GM23248 (cell line): ENCODE measurements at places on chromosomes 11 and 22. TPM values are rescaled to one million over a fixed set of nuclear protein-coding genes. Genes with fewer than 3 reads are reported as not detected.
A peak's percentile ranks its signal among the peaks of the same experiment; 100 is the strongest.

DRD4 gene
- not detected in 2 replicates for total RNA-seq

MUC6 gene
- not detected in 2 replicates for total RNA-seq

ABCG4 gene
- not detected in 2 replicates for total RNA-seq

BIRC2 gene
- 73.7 and 104 TPM in 2 replicates for total RNA-seq

TRMT112 gene
- total RNA-seq: 161 and 183 TPM in 2 replicates

DNA sequence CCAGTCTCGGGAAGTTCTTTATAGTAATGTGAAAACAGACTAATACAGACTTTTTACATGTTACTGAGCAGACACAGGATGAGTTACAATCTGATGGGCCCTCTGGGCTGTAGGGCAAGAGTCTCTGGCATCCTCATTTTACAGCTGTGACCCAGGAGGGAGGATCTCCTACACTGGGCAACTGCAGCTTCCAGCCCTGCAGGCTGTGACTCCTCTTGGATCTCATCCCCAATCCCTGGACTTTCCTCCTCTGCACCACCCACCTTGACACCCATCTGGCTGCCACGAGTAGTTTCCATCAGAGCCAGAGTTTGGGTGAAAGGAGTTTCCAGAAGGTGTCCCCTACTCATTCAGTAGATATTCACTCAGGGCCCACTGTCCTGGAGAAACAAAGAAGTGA lies 48.9 kb upstream of the MYEOV start:
- H3K27ac ChIP-seq: no peak overlapping the region
- no peaks in the 10 kb centered on the region for H3K4me1 ChIP-seq
- DNase-seq: no peak
- no peak overlapping the region for H3K4me3 ChIP-seq

DNA sequence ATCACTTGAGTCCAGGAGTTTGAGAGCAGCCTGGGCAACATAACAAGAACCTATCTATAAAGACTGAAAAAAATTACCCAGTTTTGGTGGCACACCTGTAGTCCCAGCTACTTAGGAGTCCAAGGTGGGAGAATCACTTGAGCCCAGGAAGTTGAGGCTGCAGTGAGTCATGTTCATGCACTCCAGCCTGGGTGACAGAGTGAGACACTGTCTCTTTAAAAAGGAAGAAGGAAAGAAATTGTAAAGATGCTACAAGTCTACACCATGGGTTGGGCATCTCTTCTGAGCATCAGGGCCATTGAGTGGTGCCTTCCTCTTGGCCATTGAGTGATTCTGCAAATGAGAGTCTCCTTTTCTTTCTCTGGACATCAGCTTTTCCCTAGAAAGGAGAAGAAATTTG lies 15.7 kb upstream of the MTMR3 start:
- no peak overlapping the region for H3K4me3 ChIP-seq
- no peaks in the 10 kb centered on the region for H3K36me3 ChIP-seq
- H3K27ac ChIP-seq: no peak overlapping the region
- H3K27me3 ChIP-seq: no peaks in the 10 kb centered on the region
- no peak for DNase-seq

GRCh38 chr11:113778111-113778910 lies 1.3 kb upstream of the CLDN25 start:
- peak overlapping the region; percentile 38 for H3K4me3 ChIP-seq
- peaks cover 32% of the 10 kb centered on the region; the same call in 1 of the 2 replicates for H3K27me3 ChIP-seq
- DNase-seq: peak; percentile 83
- peaks cover 3% of the 10 kb centered on the region for H3K4me1 ChIP-seq
- H3K27ac ChIP-seq: no peak overlapping the region

- peaks cover 10% of the 10 kb centered on the region for H3K27me3 ChIP-seq
- no peak overlapping the region for H3K27ac ChIP-seq
- H3K4me3 ChIP-seq: no peak overlapping the region
- H3K36me3 ChIP-seq: no peaks in the 10 kb centered on the region
Observed at GRCh38 chr22:29245626-29246385, 22.0 kb downstream of the RHBDD3 start.

GRCh38 chr22:36341640-36342041 lies 46.1 kb downstream of the MYH9 start:
- H3K27me3 ChIP-seq: no peaks in the 10 kb centered on the region
- no peak overlapping the region for H3K4me3 ChIP-seq
- peaks cover 32% of the 10 kb centered on the region for H3K4me1 ChIP-seq
- H3K27ac ChIP-seq: no peak overlapping the region
- peaks cover 65% of the 10 kb centered on the region for H3K36me3 ChIP-seq

GRCh38 chr11:128914216-128915148 lies 23.3 kb downstream of the KCNJ5 start:
- no peaks in the 10 kb centered on the region; the same call in 1 of the 2 replicates for H3K27me3 ChIP-seq
- H3K27ac ChIP-seq: no peak overlapping the region
- no peak overlapping the region for H3K4me3 ChIP-seq
- no peaks in the 10 kb centered on the region for H3K36me3 ChIP-seq
- no peak for DNase-seq
- no peaks in the 10 kb centered on the region; the same call in 1 of the 2 replicates for H3K4me1 ChIP-seq

- no peaks in the 10 kb centered on the region for H3K27me3 ChIP-seq
- H3K36me3 ChIP-seq: no peaks in the 10 kb centered on the region
- H3K4me1 ChIP-seq: no peaks in the 10 kb centered on the region
Observed at GRCh38 chr11:9636691-9637090, 27.2 kb upstream of the SWAP70 start.

DNA sequence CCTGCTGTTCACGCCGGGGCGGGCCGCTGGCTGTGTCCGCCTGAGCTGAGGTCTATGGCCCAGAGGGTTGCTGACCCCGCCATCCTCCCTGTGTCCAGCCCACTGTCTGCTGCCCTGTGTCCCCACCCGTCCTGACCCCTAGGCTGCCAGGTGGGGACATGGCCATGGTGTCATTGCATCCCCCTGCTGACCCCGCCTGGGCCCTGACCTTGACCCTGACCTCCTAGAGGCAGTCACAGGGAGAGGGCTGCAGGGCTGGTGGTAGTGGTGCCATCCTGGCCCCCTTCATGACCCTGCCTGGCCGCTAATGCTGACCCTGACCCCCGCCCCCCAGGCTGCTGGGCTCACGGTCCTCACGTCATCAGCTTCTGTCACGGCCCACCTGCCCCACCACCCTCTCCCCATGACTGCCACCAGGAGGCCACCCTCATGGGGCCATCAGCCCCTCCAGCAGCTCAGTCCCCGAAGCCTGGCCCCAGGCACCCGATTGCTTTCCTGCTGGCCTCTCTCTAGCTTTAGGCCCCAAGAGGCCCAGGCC lies 285.9 kb downstream of the BRD1 start:
- no peak overlapping the region for H3K27ac ChIP-seq
- DNase-seq: no peak
- no peaks in the 10 kb centered on the region for H3K4me1 ChIP-seq
- no peaks in the 10 kb centered on the region for H3K36me3 ChIP-seq
- no peak overlapping the region for H3K4me3 ChIP-seq

DNA sequence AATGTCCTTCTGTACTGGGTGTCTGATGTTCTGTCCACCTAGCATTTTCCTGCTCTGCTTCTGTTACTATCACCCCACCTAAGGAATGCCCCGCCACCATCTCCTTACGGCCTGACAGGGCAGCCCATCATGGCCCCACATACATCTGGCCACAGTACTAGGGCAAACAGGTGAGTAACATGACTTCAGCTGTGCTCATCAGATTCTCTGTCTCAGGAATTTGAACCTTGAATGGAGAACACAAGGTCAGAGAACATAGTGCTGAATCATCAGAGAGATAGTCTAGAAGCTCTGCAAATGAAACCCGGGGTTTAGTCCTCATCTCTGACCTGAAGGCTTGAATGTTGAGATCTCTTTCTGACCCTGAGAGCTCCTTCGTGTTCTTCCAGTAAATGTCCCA lies 32.4 kb downstream of the ZC3H12C start:
- no peaks in the 10 kb centered on the region for H3K27me3 ChIP-seq
- H3K4me1 ChIP-seq: peaks cover 41% of the 10 kb centered on the region
- peak; percentile 50 for DNase-seq
- H3K27ac ChIP-seq: no peak overlapping the region

DNA sequence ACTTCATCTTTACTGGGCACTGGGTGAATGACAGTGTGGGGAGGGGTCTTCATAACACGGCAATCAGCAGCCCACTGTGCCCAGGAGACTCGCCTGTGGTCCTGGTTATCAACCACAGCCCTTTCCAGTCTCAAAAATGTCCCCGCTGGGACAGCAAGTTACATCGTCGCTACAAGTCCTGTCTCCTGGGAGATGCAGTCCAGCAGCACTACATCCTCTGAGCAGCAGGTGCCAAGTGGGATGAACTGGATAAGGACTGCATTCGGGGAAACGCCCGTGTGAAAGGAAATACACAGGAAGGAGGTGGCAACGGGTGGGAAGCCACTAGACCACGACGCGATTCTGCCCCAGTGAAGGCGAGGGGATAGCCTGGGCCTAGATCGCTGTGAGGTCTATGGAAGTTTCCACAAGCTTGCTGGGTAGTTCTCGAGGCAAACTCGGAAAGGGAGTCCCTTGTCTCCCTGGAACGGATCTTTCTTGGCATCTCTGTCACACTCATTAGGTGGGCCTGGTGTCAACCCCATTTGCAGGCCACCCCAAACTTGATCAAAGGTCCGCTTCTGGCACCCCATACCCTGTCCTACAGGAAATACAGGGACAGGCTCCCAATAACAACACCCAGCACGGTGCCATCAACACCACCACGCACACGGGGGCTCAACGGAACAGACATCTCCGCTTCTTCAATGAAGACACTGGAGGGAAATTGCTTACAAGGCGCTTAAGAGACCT lies 4.4 kb downstream of the ASCL2 start:
- no peak overlapping the region for H3K27ac ChIP-seq
- H3K36me3 ChIP-seq: no peaks in the 10 kb centered on the region
- H3K4me1 ChIP-seq: no peaks in the 10 kb centered on the region
- H3K4me3 ChIP-seq: no peak overlapping the region
- DNase-seq: no peak
- H3K27me3 ChIP-seq: peaks cover 20% of the 10 kb centered on the region

- DNase-seq: no peak
- no peak overlapping the region for H3K27ac ChIP-seq
- H3K4me1 ChIP-seq: peaks cover 31% of the 10 kb centered on the region
- no peak overlapping the region for H3K4me3 ChIP-seq
- H3K27me3 ChIP-seq: no peaks in the 10 kb centered on the region
- no peaks in the 10 kb centered on the region for H3K36me3 ChIP-seq
Observed at GRCh38 chr11:2385156-2386151, 8.3 kb downstream of the CD81 start.

DNA sequence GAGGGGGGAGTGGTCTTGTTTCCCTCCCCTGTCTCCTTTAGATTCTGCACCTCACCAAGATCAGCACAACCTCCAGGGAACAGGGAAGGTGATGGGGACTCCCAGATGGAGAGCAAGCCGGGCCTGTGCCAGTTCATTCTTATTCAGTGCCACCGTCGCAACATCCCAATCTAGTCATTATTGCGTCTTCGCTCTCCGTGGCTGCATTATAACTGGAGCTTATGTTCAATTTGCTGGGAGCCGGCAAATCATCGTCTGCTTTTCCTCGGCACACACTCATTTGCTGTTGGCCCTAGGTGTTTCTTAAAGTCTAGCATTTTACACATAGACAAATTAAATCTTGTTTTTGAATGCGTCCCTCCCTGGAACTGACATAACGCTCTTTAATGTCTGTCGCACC lies 1269.7 kb downstream of the BRD1 start:
- no peak overlapping the region for H3K4me3 ChIP-seq
- no peaks in the 10 kb centered on the region for H3K4me1 ChIP-seq
- no peak overlapping the region for H3K27ac ChIP-seq
- no peaks in the 10 kb centered on the region for H3K36me3 ChIP-seq
- H3K27me3 ChIP-seq: no peaks in the 10 kb centered on the region
- no peak for DNase-seq

DNA sequence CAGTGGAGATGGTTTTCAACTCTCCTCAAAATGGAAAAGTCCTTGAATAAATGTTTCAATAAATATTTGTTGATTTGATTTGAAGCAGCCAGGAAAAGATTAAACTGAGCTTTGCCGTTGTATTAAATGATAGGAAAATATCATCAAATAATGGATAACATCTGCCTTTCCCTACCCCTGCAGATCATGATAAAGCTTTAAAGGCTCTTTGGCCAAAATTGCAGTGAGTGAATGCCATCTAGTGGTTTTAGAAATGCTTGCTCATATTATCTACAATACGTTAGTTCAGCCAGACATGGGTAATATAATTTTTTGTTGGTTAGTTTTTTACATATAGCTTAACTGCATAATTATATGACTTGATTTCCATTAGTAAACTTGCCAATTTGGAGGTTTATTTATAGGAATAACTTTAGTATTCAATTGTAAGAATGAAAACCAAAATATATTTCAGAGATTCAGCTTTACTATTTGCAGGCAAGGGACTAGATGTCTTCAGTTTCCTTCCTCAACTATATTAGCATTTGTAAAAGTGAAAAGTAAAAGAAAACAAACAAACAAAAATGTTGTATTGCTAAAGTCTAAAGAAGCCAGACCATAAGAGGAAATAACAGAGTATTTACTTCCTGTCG lies 159.2 kb downstream of the MSANTD4 start:
- no peaks in the 10 kb centered on the region for H3K36me3 ChIP-seq
- 0 out of 2 replicates have a peak, but pooled peaks cover 7% of the 10 kb centered on the region for H3K27me3 ChIP-seq
- no peak overlapping the region for H3K4me3 ChIP-seq

DNA sequence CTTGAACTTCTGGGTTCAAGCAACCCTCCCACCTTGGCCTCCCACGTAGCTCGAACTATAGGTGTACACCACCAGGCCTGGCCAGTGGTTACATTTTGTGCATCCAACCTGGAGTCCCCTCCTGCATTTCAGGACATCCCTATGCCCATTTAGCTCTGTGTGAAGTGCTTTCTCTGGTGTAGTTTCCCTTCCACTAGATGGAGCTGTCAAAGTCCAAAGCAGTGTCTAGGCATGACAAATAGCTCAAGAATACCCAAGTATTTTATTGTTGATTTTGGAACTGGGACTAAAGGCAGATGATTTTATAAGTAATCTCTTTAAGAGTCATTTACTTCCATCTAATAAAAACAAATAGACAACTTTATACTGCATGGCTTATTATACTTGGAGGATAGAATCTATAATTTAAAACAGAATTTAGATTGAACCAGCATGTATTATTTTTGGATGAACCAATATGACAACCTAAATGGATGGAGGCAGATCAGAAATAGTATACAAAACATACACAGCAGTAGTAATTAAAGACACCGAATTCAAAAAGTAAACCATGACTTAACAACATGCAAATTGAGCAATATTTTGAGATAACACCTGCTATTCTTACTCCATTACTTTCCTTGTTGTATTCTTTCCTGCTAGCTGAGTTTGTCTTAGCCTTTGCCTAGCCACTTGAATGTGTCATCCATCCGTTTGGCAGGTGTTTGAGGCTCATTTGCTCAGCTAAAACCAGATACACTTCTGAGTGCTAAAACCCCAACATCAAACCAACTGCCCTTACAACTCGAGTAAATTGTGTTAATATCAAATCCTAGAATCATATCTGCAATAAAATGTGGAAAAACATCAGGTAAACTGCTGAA lies 37.7 kb downstream of the EIF4ENIF1 start:
- H3K4me3 ChIP-seq: no peak overlapping the region
- peak; percentile 73 for DNase-seq
- H3K27ac ChIP-seq: no peak overlapping the region
